ENCODE measurements at places on chromosomes 3 and 15.

GRCh38 chr3:194711913-194712312 lies 26.2 kb downstream of the FAM43A start:
- no peak for DNase-seq

DNA sequence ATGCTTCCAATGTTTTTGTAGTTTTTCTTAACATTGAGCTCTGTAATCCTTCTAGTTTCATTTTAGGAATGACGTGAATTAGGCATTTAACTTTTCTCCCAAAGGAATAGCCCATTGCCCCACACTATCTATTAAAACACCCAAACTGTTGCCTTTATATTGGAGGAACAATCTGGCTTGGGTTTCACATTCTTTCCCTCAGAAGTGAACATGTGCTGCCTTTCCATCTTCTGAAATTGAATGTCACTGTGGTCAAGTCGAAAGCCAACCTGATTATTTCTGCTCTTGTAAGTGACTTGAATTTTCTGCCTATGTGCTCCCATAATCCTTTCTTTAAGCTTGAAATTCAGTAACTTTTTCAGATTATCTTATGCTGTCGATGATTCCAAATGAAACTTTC lies 214.5 kb downstream of the SLC9A9 start:
- no peak for DNase-seq

- no peak for DNase-seq
These were observed 33.8 kb upstream of the SUCLG2 start for GRCh38 chr3:67688231-67688630.

DNA sequence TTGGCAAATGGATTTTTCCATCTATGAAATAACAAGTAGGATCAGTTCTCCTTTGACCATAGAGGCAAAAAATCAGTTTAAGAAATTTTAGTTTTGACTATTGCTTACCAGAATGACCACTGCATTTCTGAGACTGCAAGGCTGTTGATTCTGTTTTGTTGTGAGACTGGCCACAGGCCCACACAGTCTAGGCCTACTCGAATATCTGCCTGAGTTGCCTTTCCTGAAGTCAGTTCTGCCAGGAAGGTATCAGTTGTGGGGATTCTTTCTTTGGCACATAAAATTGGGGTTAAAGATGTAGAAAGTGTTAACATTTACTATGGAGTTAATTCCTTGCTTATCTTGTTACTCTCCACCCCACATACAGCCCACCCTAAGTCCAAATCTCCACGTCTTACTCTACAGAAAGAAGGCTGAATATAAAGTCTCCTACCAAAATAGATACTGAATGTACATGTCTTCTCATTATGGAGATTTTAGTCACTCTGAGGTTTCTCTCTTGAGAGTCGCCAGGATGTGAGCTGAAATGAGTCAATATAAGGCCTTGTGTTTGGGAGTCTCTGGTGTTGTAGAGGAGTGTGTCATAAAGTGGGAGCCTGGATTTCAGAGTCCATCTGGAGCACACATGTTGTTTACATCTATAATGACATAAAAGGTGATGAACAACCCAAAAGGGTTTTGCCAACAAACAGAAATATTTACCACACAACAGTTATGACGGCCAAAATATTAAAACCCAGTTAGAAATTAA lies 45.0 kb upstream of the WWTR1 start:
- no peak for DNase-seq

- no peak for DNase-seq
These were observed 199.1 kb downstream of the LRRN1 start for GRCh38 chr3:3998140-3998922.

DNA sequence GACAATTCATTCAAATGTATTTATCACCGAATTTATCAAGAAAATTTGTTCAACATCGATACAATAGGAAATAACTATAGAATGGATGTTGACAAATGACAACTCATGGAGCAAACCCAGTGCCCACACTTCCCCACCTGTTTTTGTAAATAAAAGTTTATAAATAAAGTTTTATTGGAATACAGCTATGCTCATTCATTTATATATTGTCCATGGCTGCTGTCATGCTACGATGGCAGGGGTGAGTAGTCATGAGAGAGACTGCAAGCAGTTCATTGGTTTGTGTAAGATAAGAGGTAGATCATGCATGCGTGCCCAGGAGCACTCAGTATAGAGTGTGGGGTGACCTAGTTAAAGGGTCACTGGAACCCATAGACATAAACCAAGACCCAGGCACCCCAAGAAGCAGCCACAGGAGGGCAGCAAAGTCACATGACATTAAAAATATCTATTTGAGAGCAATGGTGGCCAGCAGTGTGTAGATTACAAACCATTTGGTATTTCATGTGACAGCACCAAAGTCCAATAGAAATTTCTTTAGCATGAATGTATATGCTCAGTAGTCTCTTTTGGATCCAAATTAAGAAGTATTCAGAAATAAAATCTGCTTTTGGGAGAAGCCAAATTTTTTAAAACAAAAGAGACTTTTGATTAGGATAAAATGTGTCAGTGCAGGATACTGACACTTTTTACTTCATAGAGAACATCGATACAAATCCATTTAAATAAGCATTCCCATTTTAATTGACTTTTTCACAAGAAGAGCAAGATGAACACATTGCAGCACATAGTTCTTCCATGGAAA lies 794.8 kb downstream of the MCTP2 start:
- no peak for DNase-seq

GRCh38 chr3:178184833-178185232 lies 351.4 kb upstream of the KCNMB2 start:
- no peak for DNase-seq

GRCh38 chr3:88000853-88001252 lies 58.0 kb downstream of the CGGBP1 start:
- no peak for DNase-seq

DNA sequence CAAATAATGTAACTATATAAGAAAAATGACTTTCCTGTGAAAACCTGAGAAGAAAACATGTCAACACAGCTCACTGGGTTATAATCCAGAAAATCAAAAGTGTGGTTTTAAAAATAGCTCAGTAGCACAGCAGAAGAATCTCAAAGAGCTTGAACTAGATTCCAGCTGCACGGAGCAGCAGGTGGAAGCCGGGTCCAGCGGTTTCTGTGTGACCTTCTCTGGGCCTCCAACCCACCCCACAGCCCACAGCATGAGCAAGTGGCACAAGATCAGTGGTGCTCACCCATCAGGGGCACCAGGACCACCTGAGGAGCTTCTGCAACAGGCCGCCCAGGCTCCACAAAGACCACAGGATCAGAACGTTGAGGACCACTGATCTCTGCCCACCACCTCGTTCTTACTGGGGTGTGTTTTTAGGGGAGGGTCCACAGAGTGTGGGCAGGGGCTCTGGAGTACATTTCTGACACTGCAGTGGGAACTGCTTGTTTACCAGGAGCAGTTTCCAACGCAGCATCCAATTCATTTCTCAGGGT lies 23.2 kb downstream of the SLC41A3 start:
- DNase-seq: no peak

- DNase-seq: no peak
These were observed 320.6 kb upstream of the RORA start for GRCh38 chr15:61549727-61550126.

DNA sequence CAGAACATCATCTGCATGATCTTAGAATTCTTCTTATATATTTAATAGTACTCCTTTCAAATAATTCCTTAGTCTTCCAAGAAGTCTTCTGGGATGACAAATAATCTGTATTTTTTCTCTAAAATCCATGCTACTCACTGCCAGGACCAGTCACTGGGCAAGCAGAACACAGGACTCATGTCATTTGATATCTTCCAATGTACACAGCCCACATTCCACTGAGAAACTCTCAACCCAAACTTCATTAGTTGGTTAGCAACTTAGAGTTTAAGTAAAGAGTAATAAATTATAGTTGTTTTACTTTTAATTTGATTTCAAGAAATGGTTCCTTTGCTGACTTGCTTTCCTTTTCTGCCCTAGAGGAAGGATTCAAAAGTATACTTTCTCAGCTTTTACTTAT lies 317.0 kb downstream of the VGLL3 start:
- no peak for DNase-seq

- no peak for DNase-seq
These were observed 78.4 kb upstream of the MRPS22 start for GRCh38 chr3:139265131-139266016.

DNA sequence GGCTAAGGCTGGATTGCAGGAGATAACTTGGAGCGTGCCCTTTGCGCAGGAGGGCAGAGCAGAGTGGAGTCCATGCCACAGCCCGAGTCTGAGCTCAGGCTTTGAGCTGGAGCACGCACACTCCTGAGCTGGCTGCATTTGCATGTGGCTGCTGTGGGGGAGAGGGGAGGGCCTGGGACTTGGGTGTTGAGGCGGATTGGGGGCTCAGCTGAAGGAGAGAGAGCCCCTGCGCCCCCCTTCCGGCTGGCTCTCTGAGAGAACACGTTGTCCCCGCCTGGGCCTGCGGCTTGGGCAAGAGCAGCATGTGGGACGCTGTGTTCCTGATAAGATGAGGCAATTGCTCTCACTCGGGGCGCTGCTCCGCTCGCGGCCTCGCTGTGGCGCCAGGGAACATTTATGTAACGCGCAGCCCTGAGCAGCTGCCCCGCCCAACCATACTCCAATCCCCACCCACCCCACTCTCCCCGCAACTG lies 39.1 kb downstream of the KLF13 start:
- peak; percentile 63 for DNase-seq

GRCh38 chr3:4720316-4721075 lies 227.3 kb downstream of the ITPR1 start:
- no peak for DNase-seq

- DNase-seq: no peak
These were observed 1.8 kb downstream of the ARHGEF26 start for GRCh38 chr3:154122912-154123559.

DNA sequence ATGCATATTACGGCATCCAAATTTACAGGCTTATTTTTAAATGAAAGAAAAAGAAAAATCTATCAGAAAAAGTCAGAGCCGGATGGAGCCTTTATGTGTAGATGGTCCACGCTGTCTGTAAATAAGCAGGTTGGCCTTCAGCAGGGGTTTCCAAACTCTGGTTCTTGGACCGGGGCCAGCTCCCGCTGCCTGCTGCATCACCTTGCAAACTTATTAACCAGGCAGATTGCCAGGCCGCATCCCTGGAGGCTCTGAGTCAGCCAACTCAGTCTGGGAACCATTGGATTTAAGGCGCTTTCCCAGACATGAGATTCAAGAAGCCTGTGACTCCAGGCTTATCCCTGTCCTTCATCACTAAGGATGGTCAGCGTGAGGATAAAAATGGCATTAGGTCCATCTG lies 212.4 kb downstream of the OPA1 start:
- DNase-seq: no peak

GRCh38 chr15:27804569-27805260 lies 294.4 kb downstream of the OCA2 start:
- no peak for DNase-seq

- DNase-seq: no peak
These were observed 415.7 kb upstream of the ROBO2 start for GRCh38 chr3:76624164-76624563.

DNA sequence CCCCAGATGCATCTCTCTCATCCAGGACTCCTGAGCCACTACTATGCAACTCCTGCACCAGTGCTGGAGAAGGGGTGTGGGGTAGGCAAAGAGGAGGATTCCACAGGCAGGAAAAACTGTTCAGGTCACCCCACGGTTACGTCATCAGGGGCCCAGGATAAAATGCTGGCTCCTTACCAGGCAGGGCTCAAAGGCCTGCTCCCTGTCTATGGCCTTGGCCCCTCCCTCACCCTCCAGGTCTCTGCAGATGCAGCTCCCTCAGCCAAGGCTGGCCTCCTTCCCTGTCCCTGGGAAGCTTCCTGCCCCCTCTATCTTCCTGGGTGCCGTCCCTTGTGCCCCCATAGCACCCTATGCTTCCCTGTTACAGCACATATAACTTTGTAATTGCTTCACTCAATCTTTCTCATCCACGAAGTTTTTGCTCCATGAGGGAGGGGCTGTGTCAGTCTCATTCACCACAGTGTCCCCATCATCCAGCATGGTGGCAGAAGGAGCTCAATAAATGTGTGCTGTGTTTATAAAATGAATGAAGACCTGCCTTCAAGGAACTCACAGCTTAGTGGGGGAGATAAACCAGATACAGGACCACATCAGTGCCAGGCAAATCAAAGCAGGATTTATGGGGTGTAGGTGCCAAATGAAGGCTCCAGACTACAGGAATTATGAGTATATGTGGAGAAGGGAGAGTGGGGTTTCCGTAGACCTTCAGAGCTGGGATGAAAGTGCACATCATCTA lies 18.6 kb downstream of the KBTBD13 start:
- DNase-seq: no peak

- no peak for DNase-seq
These were observed 127.0 kb downstream of the TFDP2 start for GRCh38 chr3:142022381-142022780.

- DNase-seq: no peak
These were observed 13.4 kb downstream of the HTR3C start for GRCh38 chr3:184066211-184066610.

GRCh38 chr3:184716622-184717398 lies 4.9 kb upstream of the MAGEF1 start:
- no peak for DNase-seq

GRCh38 chr15:44435893-44436667 lies 8.7 kb downstream of the CTDSPL2 start:
- no peak for DNase-seq

GRCh38 chr15:64568765-64569164 lies 108.4 kb downstream of the ZNF609 start:
- DNase-seq: no peak

DNA sequence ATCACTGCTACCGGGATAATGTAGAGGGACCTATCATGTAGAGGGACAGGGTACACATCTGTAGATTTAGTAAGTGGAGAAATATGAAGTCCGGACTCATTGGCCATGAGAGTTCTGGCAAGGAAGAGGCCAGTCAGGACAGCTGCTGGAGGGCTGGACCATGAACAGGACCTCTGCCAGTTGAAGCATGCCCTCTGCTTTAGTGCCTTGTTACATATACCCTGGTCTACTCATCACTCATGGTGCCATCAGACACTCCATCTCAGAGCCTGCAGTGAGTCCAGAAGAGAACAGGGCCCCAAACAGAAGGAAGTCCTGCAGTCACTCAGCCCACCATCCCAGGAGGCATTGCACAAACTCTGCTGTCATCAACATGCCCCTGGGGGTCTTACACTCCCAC lies 54.7 kb upstream of the CA12 start:
- no peak for DNase-seq

- DNase-seq: no peak
These were observed 40.2 kb upstream of the ZBTB20 start for GRCh38 chr3:115187149-115187757.

- no peak for DNase-seq
These were observed 211.6 kb downstream of the TNIK start for GRCh38 chr3:171248426-171249111.

DNA sequence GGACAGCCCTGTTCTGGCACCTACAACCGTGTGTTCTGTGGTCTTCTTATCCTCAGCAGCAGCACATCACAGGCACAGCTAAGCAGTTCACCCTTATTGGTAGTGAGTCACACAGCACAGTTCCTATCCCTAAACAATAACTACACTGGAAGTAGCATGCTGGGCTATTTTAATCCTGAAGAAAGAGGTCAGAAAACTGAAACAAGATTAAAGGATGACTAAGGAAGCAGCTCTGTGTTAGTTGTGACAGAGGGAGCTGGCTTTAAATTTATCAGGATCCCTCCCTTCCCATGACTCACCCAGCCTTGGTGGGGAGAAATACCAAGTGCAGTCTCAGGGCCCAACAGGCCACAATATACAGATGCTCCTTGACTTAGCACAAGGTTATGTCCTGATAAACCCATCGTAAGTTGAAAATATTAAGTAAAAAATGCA lies 144.3 kb downstream of the ERC2 start:
- DNase-seq: no peak

GRCh38 chr15:98759277-98759676 lies 110.9 kb downstream of the IGF1R start:
- no peak for DNase-seq

GRCh38 chr3:128805772-128806171 lies 73.6 kb upstream of the ACAD9 start:
- DNase-seq: no peak

GRCh38 chr3:149808209-149808829 lies 4.7 kb upstream of the RNF13 start:
- DNase-seq: peak; percentile 29
